Hindlimb muscle (tissue), 1 donor: ENCODE measurements at places on chromosomes 2 and 18. TPM values are rescaled to one million over a fixed set of nuclear protein-coding genes. Genes with fewer than 3 reads are reported as not detected.

Gene ACTG2
- 5.3 TPM for polyA plus RNA-seq

Gene UGT1A5
- not detected for polyA plus RNA-seq

Gene SPRED2
- 28.3 TPM for polyA plus RNA-seq

Gene MARCO
- polyA plus RNA-seq, result 1.4 TPM

Gene CAPN14
- 0.09 TPM for polyA plus RNA-seq

Gene VIT
- 3.4 TPM for polyA plus RNA-seq

Gene PRR30
- polyA plus RNA-seq, result not detected

Gene MC4R
- polyA plus RNA-seq, result 0.45 TPM

Gene SLC11A1
- polyA plus RNA-seq, result 1.7 TPM

Gene TUBB6
- polyA plus RNA-seq, result 317 TPM

Gene INPP5D
- 8.9 TPM for polyA plus RNA-seq

Gene CWC22
- polyA plus RNA-seq, result 18.1 TPM

Gene KCNS3
- polyA plus RNA-seq, result 5.5 TPM

Gene SLC14A1
- polyA plus RNA-seq, result 0.74 TPM

Gene DOCK10
- polyA plus RNA-seq, result 21.1 TPM

Gene ITM2C
- 138 TPM for polyA plus RNA-seq

Gene SALL3
- not detected for polyA plus RNA-seq

Gene TSPYL6
- polyA plus RNA-seq, result not detected

Gene TACR1
- 0.21 TPM for polyA plus RNA-seq

Gene EPAS1
- 43.4 TPM for polyA plus RNA-seq

Gene C2orf92
- polyA plus RNA-seq, result 20.0 TPM

Gene PLEKHH2
- 5.6 TPM for polyA plus RNA-seq

Gene GPR155
- polyA plus RNA-seq, result 3.7 TPM

Gene TMEM18
- 47.0 TPM for polyA plus RNA-seq

Gene ANKRD30BL
- polyA plus RNA-seq, result 0.08 TPM

Gene PRKRA
- 55.7 TPM for polyA plus RNA-seq

Gene TANK
- 27.6 TPM for polyA plus RNA-seq

Gene FOXI3
- 0.09 TPM for polyA plus RNA-seq

Gene WDCP
- 10.6 TPM for polyA plus RNA-seq

Gene CYS1
- polyA plus RNA-seq, result 14.0 TPM

Gene VAPA
- 242 TPM for polyA plus RNA-seq

Gene PROM2
- 1.4 TPM for polyA plus RNA-seq

Gene SETBP1
- 19.5 TPM for polyA plus RNA-seq

Gene SIX2
- polyA plus RNA-seq, result 7.2 TPM

Gene CHRNG
- 167 TPM for polyA plus RNA-seq

Gene MPP4
- 0.09 TPM for polyA plus RNA-seq

Gene OXER1
- 7.0 TPM for polyA plus RNA-seq

Gene RESP18
- polyA plus RNA-seq, result not detected
